ENCODE measurements at places on chromosomes 2 and 18. TPM values are rescaled to one million over a fixed set of nuclear protein-coding genes. Genes with fewer than 3 reads are reported as not detected.

DNA sequence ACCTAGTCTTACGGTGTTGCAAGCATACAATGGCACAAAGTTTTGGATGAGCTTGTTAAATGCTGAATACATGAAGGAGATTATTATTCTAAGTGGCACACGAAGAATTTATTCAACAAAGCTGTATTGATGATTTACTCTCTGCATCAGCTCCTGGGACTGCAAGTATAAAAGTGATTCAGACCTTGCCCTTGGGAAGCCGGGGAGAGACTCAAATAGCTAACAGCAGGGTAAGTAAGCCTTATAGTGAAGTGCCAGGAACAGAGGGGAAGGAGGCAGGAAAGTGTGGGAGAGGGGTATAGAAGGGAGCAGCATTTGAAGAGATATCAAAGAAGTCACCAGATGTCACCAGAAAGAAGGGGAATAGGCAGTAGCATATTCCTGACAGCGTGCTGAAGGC is 115.4 kb downstream of the MCFD2 start:
- no peak for DNase-seq

GRCh38 chr2:54685263-54685775 is 38.1 kb upstream of the EML6 start:
- no peak for DNase-seq

GRCh38 chr2:15010346-15010745 is 377.8 kb downstream of the LRATD1 start:
- no peak for DNase-seq

- DNase-seq: peak; percentile 26
These were observed 923 bp downstream of the AMER3 start for GRCh38 chr2:130756053-130756873.

DNA sequence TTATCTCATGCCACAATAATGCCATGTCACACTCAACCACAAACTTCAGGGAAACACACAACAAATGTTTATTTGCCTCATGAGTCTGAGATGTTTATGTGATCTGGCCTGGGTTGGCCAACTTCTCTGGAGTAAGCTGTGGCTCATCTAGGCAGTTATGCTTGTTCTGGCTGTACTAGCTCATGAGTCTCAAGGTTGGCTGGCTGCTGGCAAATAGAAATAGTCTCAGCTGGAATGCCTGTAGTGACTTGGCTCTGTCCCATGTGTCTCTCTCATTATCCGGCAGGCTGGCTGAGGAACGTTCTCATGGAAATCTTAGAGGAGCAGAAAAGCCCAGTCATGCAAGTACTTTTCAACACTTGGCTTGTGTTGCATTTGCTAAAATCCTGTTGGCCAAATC is 234.9 kb upstream of the CDH2 start:
- no peak for DNase-seq

DNA sequence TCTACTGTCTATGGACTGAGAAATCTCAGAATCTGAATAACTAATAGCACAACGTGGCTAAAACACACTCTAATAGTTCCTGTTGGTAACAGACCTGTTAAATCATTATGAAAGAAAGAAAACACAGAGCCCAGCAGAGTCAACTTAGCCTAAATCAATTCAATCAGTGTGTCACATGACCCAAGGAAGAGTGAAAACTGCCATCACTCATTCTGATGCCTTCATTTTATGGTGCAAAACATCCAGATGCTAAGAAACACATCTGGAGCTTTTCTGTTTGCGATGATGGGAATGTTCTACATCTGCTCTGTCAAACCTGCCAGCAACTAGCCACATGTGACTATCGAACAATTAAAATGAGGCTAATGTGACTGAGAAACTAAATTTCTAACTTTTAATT is 295.7 kb upstream of the TRIB2 start:
- no peak for DNase-seq

- DNase-seq: no peak
These were observed 114.9 kb downstream of the GALNT13 start for GRCh38 chr2:153986488-153987229.

GRCh38 chr18:77985526-77986281 is 736.1 kb downstream of the GALR1 start:
- no peak for DNase-seq

DNA sequence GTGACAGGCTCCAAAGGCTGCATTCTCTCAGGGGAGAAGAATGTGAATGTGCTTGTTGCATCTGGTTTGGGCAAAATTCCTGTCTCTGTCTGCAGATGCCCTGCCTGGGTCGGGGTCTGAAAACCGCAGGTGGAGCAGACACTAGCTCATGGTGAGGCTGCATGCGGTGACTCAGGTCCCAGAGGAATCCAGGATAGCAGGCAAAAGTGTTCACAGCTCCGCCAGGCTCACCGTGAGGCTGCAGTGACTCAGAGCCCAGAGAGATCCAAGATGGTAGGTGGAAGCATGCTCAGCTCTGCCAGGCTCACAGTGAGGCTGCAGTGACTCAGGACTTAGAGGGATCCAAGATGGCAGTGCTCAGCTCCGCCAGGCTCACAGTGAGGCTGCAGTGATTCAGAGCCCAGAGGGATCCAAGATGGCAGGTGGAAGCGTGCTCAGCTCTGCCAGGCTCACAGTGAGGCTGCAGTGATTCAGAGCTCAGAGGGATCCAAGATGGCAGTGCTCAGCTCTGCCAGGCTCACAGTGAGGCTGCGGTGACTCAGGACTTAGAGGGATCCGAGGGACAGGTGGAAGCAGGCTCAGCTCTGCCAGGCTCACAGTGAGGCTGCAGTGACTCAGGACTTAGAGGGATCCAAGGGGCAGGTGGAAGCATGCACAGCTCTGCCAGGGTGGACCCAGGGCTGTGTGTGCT is 200.5 kb downstream of the ACKR3 start:
- no peak for DNase-seq

GRCh38 chr2:225354281-225354774 is 45.2 kb upstream of the NYAP2 start:
- DNase-seq: no peak

DNA sequence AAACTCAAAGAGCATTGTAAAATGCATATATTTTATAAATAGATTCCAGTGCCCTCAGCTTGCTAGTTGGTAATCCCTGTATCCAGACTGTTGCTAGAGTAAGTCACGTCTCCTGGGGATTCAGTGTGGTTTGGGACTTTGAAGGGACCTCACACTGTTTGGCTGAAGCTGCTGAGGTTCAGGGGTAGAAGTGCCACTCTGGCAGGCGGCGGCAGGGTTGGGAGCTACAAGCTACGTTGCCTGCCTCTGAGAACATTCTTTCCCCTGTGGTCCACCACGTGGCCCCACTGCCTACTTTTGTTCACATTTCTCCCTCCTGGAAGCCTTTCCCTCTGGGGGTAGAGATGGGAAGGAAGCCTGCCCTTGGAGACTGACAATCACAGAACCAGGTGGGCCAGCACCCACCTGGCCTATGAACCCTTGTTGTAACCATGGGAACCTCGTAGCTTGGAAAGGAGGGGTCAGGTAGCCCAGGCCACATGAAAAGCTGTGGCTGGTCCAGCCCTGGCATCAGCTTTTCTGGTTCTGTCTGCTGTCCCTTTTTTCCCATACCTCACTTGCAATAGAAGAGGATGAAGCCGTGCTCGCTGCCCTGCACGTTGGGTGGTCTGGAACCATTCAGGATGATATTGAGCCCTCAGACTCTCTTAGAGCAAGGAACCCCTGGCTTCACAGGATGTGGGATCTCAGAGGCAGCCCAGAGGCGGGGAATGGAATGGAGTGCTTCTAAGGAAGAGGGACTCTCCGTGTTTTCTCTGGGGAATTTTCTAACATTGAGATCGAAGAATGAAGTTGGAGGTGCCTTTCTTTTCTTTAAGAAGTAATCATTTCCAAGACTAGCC is 2.9 kb downstream of the RNF144A start:
- DNase-seq: no peak

XIRP2 gene
- total RNA-seq: not detected

Data from activated CD4-positive, alpha-beta memory T cell treated with anti-CD3 and anti-CD28 coated beads for 36 hours (primary cell).